Head of caudate nucleus (tissue), 42 donors: ENCODE measurements at places on chromosomes 12 and 14.

DNA sequence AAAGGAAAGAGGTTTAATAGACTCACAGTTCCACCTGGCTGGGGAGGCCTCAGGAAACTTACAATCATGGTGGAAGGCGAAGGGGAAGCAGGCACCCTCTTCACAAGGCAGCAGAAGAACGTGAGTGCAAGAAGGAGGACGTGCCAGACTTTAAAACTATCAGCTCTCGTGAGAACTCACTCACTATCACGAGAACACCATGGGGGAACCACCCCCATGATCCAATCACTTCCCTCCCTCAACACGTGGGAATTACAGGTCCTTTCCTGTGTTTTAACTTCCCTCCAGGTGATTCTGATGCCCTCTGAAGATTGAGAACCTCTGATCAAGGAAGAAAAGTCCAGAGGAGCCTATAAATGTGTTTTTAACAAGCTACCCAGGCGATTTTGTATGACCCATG is 358.7 kb downstream of the MED13L start:
- no peak for DNase-seq

GRCh38 chr14:20723488-20723887 is 22.2 kb upstream of the EDDM3A start:
- no peak for DNase-seq

GRCh38 chr14:95125915-95126314 is 31.4 kb downstream of the DICER1 start:
- no peak for DNase-seq

GRCh38 chr12:127108360-127109215 is 1158.4 kb upstream of the TMEM132C start:
- DNase-seq: peak; percentile 85

DNA sequence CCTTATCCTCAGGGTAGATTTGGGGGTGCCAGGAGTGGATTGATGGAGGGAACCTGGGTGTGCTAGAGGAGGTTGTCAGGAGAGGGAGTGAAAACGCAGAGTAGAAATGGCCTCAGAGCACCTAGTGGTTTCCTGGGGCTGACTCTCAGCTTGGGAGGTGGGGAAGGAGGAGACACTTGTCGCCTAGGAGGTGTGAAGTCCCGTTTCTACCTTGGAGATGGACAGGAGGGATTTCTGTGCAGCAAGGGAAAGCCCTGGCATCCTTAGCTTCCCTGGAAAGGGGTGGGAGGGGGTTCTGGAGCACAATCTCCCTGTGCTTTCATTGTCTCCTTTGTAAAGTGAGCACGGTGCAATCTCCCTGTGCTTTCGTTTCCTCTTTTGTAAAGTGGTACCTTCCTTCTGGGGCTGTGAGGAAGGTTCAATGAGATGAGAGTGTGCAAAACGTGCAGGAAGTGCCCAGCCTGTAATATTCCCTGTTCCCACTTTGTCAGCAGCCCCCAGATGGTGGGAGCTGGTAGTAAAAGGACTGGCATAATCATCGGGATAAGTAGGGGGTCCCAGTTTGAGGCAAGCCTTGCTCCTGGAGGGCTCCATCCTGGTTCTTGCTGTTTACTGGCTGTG is 1.6 kb downstream of the OAS3 start:
- no peak for DNase-seq

GRCh38 chr14:32623300-32624093 is 294.4 kb downstream of the AKAP6 start:
- DNase-seq: no peak

DNA sequence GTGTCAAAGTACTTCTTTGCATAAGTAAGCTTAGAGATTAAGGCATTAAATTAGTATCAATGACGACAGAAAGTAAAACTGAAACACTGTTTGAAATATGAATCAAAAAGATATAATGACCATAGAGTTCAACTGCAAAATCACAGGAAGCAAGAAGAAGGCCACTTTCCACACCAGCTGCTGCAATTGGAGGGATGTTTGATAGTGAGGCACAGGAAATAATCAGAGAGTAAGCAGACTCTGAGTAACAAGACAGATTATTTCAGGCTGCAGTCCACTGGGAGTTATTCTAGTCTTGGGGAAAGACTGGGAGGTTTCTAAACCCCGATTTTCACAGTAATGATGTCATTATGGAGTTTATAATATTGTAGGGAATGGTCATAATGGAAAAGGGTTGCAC is 12.9 kb downstream of the MDGA2 start:
- DNase-seq: no peak

- no peak for DNase-seq
These were observed 4.9 kb downstream of the KLHL28 start for GRCh38 chr14:44956866-44957265.

DNA sequence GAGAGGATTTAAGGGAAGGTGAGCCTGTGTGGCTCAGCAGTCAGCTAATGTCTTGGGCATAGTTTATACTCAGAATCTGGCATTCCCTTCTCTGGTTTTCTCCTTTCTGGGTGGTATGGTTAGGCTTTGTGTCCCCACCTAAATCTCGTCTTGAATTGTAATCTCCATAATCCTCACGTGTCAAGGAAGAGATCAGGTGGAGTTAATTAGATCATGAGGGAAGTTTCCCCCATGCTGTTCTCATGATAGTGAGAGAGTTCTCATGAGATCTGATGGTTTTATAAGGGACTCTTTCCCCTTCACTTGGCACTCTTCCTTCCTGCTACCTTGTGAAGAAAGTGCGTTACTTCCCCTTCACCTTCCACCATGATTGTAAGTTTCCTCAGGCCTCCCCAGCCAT is 169.8 kb upstream of the PELI2 start:
- DNase-seq: no peak

DNA sequence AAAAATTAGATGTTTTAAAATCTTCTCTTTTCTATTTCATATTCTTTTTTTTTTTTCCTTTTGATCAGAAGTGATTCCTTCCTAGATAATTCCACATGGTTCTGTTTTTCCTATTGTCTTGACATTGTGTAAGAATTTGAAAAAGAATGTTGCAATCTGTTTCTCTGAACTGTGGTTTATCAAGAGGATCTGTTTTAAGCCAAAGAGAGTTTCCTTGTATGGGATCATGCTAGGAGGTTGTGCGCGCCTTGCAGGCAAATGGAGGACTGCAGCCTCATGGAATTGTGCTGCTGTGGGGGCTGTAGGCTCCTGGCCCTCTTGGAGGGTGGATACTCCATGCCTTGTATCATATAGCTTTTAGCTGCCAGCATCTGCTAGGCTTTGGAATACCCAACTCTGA is 43.3 kb upstream of the MBIP start:
- DNase-seq: no peak

GRCh38 chr14:20801726-20802125 is 918 bp downstream of the RNASE1 start:
- DNase-seq: peak; percentile 65

- no peak for DNase-seq
These were observed 12.3 kb upstream of the CCNT1 start for GRCh38 chr12:48728807-48729206.

- DNase-seq: no peak
These were observed 3.7 kb downstream of the BIN2 start for GRCh38 chr12:51320311-51320694.

DNA sequence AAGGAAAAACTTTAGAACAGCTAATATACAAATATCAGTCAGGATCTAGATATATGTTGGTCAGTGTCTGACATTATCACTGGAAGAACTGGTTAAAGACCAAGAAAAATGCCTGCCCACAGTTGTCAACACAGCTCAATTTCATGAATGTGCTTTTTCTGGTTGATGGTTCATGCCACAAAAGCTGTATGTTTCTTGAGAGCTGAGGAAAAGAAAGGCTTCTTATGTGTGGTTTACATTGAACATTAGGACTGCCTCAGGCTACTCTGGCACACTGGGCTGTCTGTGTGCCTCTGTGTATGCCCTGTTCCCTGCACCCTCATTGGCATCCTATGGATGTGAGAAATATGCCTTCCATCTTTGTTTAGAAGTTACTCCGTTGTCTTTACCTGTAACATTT is 218.8 kb upstream of the RGS6 start:
- no peak for DNase-seq

DNA sequence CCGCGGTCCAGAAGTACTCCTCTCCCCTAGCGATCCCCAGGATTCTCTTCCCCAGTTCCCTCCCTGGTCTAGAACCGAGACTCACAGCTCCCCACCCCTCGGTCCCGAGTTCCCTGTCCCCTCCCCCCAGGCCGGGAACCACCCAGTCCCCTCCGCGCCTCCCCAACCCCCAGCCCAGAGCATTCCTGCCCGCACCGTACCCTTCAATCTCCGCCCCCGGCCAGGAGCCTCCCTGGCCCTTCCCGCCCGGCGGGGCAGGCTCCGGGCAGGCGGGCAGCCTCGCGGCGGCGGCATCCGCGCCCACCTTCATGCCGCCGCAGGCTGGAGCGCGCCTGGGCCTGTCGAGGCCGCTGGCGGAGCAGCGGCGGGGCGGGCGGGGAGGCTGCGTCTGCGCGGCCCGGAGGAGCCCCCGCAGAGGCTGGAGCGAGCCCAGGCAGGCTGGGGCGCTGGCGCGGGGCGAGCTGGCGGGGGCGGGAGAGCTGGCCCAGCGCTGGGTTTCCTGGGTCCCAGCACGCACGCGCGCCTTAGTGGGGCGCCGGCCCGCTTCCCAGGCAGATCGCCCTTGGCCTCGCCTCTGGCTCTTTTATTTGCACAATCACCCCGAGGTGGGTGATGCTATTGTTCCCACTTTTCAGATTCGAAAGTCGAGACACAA is 22.2 kb upstream of the GPR132 start:
- DNase-seq: no peak

- DNase-seq: no peak
These were observed 24.3 kb upstream of the GLIPR1L2 start for GRCh38 chr12:75366629-75367028.

GRCh38 chr12:110638796-110639195 is 24.9 kb downstream of the TCTN1 start:
- DNase-seq: no peak

DNA sequence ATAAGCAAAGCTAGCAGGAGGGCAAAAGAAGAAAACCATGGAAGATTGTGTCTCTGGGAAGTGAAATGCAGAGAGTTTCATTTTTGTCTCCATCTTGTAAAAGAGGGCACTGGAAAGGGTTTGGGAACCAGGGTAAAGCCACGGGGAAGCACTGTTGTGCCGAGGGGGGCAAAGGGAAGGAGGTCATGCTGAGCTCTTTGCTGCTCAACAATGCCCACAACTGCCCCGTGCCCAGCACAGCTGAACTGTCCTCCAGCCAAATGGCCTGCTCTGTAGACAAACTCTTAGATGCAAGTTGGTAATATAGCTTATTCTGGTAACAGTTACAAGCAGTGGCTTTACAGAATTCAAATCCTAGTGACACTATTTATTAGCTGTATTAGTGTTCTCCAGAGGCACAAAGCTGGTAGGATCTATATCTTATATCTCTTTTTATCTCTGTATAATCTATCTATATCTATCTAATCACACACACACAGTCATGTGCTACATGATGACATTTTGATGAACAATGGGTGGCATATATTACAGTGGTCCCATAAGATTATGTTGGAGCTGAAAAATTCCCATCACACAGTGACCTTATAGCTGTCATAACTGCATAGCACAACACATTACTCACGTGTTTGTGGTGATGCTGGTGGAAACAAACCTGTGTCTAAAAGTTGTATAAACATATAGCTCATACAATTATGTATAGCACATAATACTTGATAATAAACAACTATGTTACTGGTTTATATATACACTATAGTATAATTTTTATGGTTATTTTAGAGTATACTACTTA is 203.4 kb upstream of the DDHD1 start:
- DNase-seq: no peak

DNA sequence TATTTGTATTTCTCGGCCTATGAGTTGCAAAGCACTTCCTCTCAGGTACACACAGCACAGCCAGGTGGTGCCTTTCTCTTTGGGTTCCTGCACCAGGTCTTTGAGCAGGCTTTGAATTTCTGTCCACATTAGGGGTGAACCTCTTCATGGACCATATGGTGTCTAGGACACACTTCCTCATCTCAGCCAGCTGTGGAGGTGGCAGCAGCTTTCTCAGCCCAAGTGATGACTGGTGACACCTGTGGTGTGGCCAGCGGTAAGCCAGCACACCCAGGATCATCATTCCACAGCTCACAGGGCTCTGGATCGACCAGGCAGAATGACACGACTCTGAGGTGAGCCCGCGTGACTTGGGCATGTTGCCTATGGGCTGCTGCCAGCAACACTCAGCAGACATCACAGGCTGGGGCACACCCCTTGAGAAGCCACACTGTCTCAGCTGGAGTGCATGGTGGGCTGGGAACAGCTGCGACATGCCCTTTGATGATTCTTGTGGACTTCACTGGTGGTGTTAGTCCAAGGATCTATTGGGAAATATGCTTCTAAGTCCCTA is 36.8 kb downstream of the SLC5A8 start:
- no peak for DNase-seq

GRCh38 chr12:65372574-65372973 is 94.1 kb downstream of the MSRB3 start:
- DNase-seq: no peak

DNA sequence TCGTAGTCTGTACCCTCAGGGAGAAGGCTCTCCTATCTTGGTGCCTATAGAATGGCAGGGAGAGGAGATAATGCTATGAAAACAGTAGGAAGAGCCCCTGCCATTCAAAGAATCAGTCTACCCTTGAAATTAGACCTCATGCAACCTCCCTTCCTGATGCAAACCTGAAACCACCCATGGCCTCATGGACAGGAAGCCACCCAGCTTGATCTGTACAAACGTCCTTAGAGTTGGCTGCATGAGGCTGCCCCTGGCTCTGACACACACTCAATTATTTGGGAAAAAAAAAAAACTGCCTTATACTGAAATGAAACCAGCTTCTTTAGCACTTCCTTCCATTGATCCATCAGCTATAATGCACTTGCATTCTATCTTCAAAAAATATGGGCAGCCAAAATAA is 116.6 kb upstream of the BCL2L14 start:
- no peak for DNase-seq

DNA sequence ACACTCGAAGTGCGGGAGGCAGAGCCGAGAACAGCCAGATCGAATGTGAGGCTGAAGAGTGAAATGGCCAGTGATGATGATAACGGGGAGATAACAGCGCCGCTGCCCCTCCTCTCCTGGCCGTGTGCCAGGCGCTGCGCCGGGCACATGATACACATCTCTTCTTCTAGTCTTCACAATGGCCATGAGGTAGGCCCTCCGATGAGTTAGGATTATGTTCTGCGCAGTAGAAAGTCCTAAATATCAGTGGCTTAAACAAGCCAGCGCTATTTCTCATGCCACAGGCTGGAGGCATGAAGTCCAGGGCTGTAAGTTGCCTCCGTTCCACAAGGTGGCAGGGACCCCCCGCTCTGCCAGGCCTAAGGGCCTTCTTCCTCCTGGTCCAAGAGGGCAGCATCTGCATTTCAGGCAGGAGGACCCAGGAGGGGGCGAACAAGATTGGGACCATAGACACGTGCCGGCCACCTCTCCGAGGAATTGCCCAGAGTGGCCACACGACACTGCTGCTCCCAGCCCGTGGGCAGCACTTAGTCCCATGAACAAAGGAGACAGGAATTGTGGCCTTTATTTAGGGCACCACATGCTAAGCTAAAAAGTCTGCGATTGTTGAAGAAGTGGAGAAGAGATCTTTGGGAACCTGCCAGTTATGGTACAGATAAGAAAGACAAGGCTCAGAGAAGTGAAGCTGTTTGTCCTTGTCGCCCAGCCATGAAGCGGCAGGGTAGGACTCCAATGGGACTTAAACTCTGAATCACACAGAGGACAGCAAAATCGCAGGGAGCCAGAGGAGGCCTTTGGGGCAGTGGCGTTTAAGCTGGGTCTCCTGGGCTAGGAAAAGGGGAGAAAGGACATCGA is 10.9 kb upstream of the HVCN1 start:
- DNase-seq: no peak
